ENCODE measurements at places on chromosomes 2 and 18.

DNA sequence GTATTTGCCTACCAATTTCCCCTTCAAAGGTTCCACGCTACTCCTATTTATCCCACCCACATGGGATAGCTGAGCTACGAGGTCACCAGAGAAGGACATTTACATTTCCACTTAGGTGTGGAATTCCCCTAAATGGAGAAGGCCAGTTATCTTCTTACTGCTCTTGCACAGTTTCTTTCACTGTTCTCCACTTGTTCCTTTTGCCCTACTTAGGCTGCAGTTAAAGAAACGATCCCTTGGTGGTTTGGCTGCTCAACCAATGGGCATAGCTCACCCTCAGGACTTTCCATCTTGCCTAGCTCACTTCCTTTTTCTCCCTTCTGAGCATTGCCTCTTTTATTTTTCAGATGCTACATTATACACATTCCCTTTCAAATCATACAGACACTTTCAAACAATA is 11.2 kb upstream of the NABP1 start:
- DNase-seq = no peak

GRCh38 chr2:65482971-65483370 is 50.6 kb upstream of the SPRED2 start:
- no peak for DNase-seq

GRCh38 chr2:55026202-55026601 is 24.0 kb downstream of the RTN4 start:
- no peak for DNase-seq

DNA sequence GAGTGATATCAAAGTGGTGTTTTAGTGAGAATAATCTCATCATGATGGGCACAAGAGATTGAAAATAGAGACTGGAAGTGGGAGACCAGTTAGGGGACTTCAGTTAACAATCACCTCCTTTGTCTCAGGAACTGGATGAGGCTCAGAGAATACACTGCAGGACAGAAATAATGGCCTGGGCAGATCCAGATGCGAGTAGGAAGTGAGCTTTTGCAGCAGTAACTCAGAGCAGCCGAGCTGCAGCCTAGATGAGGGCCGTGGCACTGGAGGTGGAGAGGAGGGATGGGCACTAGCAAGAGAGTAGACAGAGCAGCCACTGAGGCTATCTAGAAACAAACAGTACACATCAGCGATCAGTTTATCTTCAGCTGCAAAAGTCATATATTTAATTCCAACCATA is 48.6 kb downstream of the CYB5A start:
- no peak for DNase-seq

GRCh38 chr2:158656492-158657229 is 138.5 kb upstream of the DAPL1 start:
- DNase-seq = no peak

GRCh38 chr2:126700677-126701076 is 44.7 kb downstream of the GYPC start:
- DNase-seq = no peak

DNA sequence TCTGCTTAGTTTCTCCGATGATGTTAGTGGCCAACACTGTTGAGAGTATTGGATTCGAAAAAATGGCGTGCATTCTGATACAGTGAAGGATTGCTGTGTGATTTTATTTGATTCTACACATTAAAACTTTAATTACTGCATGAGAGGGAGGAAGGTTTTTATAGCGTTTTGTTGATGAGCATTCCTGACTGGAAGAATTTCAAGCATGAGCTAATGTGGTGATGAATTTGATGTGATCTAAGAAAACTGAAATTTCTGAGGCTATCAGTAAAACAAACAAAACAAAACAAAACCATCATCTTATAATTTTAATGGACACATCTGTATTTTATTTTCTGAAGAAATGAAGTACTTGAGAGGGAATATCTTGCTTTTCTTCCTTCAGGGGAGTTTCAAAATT is 59.6 kb downstream of the ITGB6 start:
- no peak for DNase-seq

DNA sequence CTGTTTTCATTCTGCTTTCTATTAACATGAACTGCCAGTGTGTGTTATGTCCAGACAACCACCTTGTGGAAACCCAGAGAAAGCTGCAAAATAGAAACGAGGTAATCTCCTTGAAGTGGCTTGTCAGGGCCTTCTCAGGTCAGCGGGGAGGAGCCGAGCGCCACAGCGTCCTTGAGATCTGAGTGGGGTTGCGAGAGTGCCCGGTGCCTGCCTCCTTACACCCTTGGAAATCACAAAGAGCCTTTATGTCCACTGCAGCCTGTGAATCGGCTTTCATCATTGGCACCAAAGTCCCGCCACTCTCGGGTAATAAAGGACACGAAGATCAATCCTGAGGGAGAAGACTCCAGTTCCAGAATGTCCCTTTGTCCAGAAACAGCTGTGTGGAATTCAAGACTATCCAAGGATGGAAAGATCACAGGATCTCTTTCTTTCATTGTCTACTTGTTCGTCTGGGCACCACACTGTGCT is 135.2 kb downstream of the HRH4 start:
- DNase-seq = no peak

GRCh38 chr2:11598228-11598731 is 64.4 kb downstream of the GREB1 start:
- no peak for DNase-seq

DNA sequence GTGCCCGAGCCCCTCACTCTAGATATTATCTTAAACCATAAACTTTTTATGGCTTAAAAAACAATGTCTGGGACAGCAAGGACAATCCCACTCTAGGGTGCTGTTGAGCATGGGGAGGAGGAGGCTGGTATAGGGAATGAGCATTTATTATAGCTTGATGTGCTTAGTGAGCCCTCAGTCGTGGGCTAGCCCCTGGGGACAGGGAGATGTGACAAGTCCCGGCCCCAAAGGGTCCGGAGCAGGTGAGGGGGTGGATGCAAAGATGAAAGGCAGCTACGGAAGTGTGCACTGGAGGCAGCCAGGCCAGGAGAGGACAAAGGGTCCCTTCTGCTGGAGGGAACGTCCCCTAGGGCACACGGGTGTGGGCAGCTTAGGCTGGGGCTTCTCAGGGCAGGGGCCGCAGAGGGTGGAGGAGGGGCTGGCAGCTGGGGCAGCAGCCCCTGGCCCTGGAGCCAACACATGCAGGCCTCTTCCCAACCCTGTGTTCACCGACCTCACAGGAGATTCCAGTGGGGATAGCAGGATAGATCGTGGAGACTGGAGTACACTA is 106.3 kb upstream of the GPC1 start:
- no peak for DNase-seq

DNA sequence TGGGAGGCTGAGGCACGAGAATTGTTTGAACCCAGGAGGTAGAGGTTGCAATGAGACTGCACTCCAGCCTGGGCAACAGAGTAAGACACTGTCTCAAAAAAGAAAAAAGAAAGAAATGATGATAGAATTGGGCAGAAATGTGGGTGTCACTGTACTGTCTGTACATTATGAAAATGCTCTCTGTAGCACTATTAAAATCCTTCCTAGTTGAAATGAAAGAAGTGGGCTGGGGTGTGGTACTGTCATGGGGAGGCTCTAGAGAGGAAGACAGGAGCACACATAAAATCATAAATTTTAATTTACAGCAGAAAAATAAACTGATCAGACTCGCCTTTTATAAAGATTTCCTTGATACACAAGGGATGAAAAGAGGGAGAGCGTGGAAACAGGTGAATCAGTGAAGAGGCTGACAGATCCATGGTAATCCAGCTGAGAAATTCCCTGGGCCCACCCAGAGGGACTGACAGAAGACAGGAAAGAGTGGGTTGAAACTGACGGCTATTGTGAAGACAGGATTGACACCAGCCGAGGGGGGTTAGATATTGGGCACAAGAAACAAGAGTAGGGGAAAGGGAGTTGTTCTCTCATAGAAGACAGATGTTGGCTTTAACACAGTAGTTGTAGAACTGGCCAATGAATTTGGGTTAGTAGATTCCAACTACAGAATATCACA is 96.4 kb upstream of the ATL2 start:
- DNase-seq = no peak

DNA sequence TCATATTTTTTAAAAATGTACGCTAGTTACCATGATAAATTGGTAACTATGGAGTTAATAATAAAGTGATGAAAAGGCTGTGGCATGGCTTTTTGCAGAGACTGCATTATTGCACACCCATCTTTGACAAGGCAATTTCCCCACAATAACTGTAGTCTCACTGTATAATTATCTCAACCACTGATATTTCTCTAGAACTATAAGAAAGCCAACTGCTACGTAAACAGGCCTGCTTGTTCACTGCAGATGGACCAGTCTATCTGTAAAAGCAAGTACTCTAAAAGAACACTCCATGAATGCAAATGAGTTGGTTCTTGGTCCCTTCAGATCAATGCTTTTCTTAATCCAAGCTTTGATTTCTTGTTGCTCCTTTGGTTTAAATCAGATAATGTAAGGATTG is 218.7 kb downstream of the RBM43 start:
- DNase-seq = no peak

DNA sequence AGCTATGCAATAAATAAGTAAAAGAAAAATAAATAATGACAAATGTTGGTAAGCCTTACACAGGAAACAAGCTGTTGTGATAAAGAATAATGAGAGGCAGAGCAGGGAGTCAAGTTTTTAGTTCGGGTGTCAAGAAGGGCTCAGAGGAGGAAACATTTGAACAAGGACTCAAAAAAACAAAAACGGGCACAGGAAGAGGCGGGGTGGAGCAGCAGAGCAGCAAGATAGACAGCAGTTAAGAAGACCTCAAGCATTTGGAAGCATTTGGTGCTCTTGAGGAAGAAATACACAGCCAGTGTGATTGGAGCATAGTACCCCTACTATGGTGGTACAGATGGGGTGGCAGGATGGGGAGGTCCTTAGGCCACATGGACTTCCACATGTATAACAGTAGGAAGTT is 2.8 kb downstream of the TMEM169 start:
- DNase-seq = no peak

- peak; percentile 61 for DNase-seq
Measured at GRCh38 chr18:48992791-48993555, 42.2 kb upstream of the SMAD7 start.

DNA sequence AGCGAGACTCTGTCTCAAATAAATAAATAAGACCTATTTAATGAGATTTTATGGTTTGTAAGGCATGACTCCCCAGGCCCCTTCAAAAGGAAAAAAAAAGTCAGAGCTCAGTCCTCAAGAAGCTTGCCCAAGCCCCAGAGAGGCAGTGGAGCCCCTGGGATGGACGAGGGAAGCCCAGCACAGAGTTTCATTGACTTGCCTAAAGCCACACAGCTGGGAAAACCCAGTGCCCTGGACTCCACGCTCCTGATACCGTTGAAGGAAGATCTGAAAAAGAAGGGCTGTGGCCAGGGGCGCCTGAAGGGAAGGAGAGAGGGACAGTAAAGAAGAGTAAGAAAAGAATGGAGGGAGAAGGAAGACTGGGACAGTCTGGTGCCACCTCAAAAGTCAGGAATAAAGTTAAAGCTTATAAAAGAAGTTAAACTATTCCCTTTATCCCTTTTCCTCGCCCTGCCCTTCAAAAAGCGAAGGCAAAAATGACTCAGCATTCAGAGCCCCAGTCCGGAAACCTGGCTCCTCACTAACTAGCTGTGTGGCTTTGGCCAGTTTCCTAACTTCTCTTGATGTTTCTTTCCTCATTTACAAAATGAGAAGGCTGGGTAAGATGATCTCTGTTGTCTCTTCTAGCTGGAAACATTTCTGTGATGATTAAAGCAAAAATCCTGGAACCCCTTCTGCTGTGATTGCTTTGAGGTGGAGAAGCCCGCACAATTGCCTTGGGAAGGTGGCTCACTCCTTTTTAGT is 46.7 kb downstream of the LYPD1 start:
- no peak for DNase-seq

DNA sequence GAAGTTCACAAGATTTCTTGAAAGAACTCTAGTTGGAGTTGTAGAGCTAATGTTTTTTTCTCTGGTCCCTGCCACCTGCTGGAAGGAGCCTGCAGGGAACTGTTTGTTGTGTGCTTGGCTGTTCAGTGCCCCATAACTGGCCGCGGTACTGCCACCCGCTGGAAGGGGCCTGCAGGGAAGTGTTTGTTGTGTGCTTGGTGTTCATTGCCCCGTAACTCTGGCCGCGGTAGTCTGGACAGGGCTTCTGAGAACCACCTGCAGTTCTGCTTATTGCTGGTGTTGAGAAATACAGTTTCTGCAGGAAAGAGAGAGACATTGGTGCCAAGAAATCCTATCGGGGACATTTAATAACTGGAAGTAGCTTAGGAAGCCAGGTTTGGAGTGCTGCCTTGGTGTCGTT is 58.1 kb downstream of the AGAP1 start:
- DNase-seq = peak; percentile 52

DNA sequence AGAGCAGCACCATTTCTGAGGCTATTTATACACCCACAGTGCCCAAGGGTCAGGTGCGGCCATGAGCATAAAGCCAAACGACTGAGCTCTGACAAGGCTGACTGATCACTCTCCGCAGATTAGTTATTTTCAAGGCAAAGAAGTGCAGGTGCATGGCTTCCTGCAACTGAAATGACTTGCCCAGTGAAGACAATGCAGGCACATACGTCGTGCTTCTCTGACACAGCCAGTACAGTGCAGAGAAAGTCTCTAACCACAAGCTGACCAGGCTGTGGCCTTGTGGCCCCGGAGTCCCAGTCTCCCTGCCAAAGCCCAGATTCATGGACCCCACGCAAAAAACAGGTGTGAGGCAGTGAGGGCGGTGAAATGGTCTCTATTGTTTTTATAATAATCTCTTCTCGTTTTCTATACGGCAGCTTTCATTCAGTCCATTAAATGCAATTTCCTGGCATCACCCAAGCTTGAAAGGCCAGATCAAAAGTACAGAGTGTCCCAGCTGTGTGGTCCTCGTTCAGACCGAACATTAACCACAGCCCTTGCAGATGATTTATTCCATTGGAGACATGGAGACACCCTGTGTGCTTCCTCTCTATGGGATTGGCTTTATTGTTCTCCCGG is 447.0 kb upstream of the ID2 start:
- peak; percentile 78 for DNase-seq

- no peak for DNase-seq
Measured at GRCh38 chr2:127951026-127951425, 65.3 kb upstream of the AMMECR1L start.

- DNase-seq = no peak
Measured at GRCh38 chr2:82795446-82795845, 1663.6 kb downstream of the SUCLG1 start.

DNA sequence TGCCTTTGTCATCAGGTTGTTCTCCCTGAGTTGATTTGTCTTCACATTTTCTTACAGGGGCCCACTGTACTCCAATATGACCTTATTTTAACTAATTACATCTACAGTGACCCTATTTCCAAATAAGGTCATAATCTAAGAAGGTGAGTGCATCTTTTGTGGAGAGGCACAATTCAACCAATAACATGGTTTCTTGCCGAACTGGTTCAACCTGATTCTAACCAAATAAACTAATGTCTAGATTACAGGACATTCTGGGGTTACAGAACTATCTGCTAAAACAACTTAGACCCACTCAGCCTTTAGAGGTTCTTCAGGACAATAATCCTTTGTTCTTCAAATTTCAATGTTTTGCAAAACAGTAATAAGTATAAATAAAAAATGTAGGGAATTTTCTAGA is 496.5 kb upstream of the SOX11 start:
- DNase-seq = no peak

GRCh38 chr2:3043726-3044125 is 333.9 kb downstream of the EIPR1 start:
- DNase-seq = no peak
